ENCODE measurements at places on chromosomes 1 and 21.
A peak's percentile ranks its signal among the peaks of the same experiment; 100 is the strongest.

DNA sequence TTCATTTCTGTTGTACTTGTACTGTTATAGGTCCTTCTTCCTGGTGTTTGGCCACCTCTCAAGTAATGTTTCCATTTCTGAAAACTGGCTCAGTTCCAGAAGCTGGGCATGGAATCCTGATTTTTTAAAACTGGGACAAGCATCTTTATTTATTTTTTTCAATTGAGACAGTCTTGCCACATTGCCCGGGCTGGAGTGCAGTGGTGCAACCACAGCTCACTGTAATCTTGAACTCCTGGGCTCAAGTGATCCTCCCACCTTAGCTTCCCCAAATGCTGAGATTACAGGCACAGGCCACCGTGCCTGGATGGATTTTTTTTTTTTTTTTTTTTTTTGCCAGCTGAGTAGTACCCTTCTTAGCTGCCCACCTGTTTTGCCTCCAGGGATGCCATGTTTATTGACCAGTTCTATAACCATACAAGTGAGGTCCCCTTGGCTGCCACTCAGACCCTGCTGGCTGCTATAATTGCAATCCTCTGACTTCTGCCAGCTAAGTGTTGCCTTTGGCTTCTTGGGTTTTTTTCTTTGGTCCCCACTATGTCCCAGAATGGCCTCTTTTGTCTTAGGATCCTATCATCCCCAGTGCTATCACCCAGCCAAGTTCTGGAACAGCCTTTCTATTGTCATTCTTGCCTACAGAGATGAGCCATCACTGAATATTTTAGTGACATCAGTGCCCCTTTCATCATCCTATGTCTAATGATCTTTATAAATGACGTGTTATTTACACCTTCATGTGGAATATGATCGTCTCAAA, 3.9 kb upstream of the DIP2A start:
- no peak for DNase-seq

DNA sequence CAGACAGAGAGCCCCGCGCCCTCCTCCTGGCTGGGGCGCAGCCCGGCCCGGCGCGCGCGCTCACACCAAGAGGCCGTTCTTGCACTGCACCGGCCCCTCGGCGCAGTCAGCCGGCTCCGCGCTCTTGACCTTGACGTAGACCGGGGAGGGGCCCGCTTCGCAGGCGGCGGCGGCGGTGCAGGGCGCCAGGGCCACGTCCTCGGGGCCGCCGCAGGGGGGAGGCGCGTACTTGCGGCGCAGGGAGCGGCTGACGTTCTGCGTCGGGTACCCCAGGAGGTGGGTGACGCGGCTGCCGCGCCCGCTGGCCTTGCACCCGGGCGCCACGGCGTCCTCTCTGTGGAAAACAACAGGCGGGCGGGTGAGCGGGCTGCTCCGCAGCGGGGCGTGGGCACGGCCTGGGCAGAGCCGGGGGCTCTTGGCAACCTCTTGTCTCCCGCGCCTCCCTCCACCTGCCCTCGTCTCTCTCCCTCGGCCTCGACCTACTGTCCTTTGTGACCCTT, 7.7 kb downstream of the VSIG8 start:
- DNase-seq, result peak; percentile 88

GRCh38 chr1:156957634-156958033, 37.2 kb downstream of the LRRC71 start:
- DNase-seq, result no peak

- no peak for DNase-seq
Measured at GRCh38 chr1:197884173-197884572, 18.3 kb upstream of the C1orf53 start.

DNA sequence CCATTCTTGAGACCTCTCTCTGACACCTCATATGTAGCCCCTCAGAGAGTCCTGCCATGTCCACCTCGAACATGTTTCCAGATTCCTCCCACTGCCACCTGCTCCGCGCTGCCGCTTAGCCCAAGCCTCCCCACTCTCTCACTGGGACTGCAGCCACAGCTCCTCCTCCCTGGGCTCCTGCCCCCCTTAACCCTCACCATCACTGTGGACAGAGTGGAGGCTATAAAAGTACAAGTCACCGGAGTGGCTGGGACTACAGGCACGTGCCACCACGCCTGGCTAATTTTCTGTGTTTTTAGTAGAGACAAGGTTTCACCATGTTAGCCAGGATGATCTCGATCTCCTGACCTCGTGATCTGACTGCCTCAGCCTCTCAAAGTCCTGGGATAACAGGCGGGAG, 77.0 kb downstream of the VWA5B1 start:
- no peak for DNase-seq

- DNase-seq, result no peak
Measured at GRCh38 chr1:169620565-169620964, 9.4 kb downstream of the SELP start.

GRCh38 chr1:180951836-180952656, 39.3 kb downstream of the KIAA1614 start:
- DNase-seq, result peak; percentile 25

GRCh38 chr1:60036856-60037460, 36.6 kb downstream of the C1orf87 start:
- DNase-seq, result no peak

- no peak for DNase-seq
Measured at GRCh38 chr1:110098222-110099026, 13.8 kb upstream of the UBL4B start.

DNA sequence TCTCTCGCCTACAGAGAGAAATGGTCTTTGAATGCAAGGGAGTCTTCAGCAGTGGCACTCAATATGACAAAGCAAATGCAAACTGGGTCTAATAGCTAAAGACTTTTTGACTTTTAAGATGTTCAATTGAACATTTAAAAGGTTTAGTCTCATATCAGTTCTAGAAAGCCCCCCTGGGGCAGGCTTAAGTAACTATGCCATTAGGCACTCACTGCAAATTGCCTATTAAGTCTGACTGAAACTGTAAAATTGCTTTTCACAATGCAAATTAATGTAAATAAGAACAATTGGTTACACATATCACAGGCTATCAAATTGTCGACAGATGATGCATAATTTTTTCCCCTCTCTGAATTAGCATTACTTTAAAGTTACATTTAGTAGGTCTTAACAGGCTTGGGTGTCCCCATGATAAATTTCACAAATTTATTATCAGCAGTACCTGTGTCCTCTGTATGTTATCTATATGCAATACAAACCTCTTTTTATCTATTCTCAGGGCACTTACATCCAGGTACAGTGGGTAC, 329.1 kb downstream of the LRRIQ3 start:
- DNase-seq, result no peak

GRCh38 chr1:239555350-239555749, 169.0 kb downstream of the CHRM3 start:
- no peak for DNase-seq

DNA sequence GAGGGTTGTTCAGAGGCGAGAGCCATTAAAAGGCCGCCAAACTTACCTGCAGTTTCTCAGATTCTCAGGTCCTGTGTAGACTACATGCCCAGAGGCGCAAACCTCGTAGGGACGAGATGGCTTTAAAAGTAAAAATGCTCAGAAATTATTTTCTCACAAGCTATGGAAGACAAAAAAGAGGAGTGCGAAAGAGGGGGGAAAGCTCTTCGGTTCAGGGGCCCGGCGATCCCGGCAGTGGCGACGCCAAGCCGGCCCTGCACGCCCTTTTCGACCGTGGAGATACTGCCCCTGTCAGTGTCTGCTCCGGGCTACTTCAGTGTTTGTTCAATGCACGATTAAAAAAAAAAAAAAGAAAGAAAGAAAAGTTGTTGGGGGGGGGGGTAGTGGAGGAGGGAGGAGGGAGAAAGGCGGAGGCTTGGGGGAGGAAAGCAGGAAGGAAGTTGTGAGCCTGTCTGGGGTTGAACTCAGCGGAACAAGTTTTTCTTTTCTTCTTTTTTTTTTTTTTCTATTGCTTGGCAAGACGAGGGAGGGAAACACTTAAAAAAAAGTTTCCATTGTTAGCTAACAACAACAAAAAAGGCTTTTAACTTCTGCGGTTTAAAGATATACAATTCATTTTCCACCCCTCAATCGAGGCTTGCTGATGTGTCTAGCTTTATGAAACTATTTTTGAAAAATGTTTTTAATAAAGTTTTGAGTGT, at the start of gene ITPKB:
Gene ITPKB (minus strand): TSS at position 288 of the 701 bp plus-strand sequence. CDS start 1,824 bp downstream, outside the sequence.
- DNase-seq, result peak; percentile 81

- DNase-seq, result peak; percentile 54
Measured at GRCh38 chr1:67004176-67004575, 49.8 kb downstream of the SLC35D1 start.

GRCh38 chr1:153669606-153670005, 1.2 kb downstream of the ILF2 start:
- DNase-seq, result no peak

DNA sequence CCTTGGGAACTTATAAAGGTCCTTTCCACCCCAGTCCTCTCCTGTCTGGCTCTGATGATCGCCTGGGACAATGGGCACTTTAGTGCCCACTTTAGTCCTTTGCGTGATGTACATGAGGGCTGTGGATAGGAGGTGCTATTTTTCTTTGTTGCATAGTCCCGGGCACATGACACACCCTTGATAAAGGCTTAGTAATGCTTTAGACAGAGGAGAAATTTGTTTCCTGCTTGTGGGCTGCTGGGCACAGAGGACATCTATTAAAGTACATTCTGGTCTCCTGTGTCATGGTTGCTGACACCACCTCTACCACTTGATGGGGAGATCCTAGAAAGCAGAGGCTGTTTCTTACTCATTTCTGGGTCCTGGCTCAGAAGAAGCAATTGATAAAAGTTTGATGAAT, 5.4 kb upstream of the KNCN start:
- DNase-seq, result peak; percentile 46

GRCh38 chr1:181104042-181104789, 15.7 kb downstream of the IER5 start:
- DNase-seq, result no peak

GRCh38 chr1:81571946-81572345, 228.8 kb upstream of the ADGRL2 start:
- DNase-seq, result no peak

GRCh38 chr1:48674641-48675040, 102.0 kb downstream of the BEND5 start:
- peak; percentile 58 for DNase-seq

GRCh38 chr1:84797603-84798002, 95.4 kb downstream of the LPAR3 start:
- no peak for DNase-seq

- peak; percentile 50 for DNase-seq
Measured at GRCh38 chr21:31363720-31364119, 19.7 kb upstream of the TIAM1 start.

- peak; percentile 85 for DNase-seq
Measured at GRCh38 chr21:16117851-16118590, 388.2 kb downstream of the USP25 start.

- no peak for DNase-seq
Measured at GRCh38 chr1:205435578-205436573, 14.0 kb upstream of the LEMD1 start.

GRCh38 chr1:105122041-105122440, 1372.3 kb downstream of the AMY1C start:
- DNase-seq, result no peak

- no peak for DNase-seq
Measured at GRCh38 chr1:18489417-18490143, 8.8 kb downstream of the KLHDC7A start.

DNA sequence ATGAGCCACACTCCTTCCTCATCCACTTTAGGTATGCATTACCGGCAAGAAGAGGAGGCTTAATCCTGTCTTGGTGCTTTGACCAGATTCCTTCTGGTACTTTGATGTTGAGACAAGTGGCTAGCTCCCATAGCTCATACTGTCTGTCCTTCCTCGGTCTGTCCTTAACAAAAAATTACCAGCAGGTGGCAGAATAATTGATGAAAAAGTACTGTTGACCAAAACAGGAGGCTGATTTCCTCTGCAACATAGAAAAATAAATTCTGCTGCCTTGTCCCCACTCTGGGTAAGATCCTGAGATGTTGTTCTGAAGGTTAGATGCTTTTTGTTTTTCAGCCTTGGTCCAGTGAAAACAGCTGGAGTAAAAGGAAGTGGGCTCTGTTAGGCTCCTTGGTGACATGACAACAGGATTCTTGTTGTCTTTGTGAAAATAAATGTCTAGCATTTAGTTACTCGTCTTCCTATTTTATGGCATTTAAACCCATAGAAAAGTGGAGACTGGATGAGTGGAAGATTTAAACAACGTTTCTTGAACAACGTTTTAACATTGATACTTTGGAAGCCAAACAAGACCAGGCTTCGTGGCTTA, 11.2 kb upstream of the HJV start:
- DNase-seq, result peak; percentile 78

DNA sequence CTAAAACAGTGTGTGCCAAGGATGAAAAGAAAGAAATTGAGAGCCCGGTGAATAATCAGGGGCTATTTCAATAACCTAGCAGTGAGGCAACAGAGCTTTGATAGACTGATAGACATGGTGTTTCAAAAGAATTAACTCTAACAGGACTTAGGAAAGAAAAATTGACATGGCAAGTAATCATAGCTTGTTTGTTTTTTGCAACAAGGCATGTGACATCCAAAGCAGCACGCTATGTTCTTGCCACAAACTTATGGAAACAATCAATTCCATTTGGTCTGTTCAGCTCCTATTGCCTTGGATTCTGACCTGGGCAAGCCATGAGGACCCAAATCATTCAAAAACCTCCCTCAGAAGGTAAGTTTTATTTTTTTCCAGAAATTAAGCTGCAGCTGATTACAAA, 608.5 kb downstream of the SMYD3 start:
- no peak for DNase-seq

- DNase-seq, result peak; percentile 10
Measured at GRCh38 chr1:17617787-17618557, 78.5 kb downstream of the ARHGEF10L start.

DNA sequence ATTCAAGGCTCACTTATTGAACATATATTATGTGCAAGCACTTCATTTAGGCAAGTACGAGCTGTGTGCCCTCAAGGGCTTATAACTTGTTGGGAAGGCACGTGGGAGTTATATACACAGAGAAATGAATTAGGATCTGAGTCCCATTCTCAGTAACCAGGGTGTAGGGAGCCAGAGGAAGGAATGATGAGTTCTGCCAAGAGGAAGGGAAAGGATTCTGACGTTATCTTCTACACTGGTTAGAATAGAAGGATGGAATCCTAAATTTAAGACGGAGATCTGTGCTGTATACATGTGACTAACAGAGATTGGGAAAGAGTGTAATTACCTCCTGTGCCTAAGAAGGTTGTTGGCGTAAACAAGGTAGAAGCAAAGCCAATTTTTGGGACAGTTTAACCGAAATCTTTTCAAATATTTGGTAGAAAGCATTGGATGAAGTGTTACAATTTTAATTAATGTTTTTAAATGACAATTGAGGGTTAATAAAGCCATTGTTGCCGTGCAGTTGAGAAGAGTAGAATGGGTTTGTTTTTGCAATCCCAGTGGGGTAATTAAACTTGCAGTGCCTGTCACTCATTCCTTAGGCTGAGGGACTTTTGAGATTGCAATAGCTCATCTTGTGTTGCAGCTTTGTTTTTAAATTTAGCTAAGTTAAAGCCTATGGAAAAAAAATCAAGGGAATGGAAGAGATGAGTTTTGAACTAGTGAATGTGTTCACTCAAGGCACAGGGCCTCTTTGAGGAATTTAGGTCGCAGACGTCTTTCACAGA, 177.2 kb downstream of the NFIA start:
- DNase-seq, result no peak

- DNase-seq, result peak; percentile 27
Measured at GRCh38 chr1:180921891-180922630, 9.4 kb downstream of the KIAA1614 start.

DNA sequence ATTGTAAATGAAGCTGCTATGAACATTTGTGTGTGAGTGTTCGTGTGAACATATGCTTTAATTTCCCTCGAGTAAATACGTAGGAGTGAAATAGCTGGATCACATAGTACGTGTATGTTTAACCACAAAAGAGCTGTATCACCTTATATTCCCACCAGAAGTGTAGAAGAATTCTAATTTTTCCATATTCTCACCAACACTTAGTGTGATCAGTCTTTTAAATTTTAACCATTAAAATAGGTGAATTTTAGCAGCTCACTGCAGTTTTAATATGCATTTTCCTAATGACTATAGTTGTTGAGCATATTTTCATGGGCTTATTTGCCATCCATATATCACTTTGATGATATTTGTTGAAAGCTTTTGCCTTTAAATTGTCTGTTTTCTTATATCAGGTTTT, 741.2 kb downstream of the PTPRU start:
- DNase-seq, result no peak

Measured in choroid plexus epithelial cell (primary cell).